ENCODE measurements at places on chromosomes 16 and 17.

DNA sequence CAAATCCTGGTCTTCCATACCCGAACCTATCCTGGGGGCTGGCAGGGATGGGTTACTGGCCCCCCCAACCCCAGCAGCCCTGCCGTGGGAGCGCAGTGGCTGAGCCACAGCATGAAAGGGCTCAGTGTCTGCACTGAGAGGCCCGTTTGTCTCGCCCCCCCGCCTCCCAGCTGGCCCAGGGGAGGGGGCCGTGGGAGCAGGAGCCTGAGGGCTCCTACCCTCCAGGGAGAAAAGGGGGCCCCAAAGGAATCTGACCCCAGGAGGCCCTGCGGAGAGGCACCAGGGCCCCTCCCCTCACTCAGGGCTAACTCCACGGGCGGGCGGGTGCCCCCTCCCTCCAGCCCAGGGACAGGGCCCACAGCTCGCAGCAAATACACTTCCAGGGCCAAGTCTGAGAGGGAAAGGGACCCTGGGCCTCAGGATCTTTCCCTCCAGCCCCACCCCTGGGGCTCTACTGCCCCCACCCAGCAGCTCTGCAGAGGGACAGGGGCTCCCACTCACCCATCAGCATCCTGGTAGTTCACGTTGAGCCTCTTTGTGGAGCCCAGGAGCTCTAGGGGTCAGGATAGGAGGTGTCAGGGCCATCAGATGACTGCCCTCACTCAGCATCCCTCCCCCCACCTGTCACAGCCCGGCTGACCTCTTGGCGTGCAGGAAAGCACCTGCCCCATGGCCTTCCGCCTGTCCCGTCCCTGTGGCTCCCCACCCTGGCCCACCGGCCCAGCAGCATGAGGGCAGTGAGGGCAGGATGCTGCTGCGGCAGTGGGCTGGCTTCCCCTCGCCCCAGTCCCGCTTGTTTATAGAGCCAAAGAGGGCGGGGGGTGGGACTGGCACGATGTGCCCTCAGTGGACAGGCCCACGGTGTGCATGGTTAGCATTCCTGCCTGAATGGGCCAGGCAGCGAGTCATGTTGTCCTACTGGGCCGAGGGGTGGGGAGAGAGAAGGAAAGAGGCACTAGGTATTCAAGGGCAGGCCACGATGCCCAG is 7.3 kb downstream of the CASKIN2 start:
- DNase-seq = no peak

DNA sequence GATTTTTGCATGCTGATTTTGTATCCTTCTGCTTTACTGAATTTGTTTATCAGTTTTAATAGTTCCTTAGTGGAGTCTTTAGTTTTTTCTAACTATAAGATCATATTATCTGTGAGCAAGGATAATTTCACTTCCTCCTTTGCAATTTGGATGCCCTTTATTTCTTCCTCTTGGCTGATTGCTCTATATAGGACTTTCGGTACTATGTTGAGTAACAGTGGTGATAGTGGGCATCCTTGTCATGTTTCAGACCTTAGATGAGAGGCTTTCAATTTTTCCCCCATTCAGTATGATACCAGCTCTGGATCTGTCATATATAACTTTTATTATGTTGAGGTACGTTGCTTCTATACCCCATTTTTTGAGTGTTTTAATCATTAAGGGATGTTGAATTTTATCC is 224.5 kb upstream of the CNTNAP4 start:
- no peak for DNase-seq

GRCh38 chr16:68236137-68236825 is 354 bp upstream of the ESRP2 start:
- DNase-seq = no peak

GRCh38 chr17:81995463-81996231 is 18.2 kb downstream of the ASPSCR1 start:
- no peak for DNase-seq

DNA sequence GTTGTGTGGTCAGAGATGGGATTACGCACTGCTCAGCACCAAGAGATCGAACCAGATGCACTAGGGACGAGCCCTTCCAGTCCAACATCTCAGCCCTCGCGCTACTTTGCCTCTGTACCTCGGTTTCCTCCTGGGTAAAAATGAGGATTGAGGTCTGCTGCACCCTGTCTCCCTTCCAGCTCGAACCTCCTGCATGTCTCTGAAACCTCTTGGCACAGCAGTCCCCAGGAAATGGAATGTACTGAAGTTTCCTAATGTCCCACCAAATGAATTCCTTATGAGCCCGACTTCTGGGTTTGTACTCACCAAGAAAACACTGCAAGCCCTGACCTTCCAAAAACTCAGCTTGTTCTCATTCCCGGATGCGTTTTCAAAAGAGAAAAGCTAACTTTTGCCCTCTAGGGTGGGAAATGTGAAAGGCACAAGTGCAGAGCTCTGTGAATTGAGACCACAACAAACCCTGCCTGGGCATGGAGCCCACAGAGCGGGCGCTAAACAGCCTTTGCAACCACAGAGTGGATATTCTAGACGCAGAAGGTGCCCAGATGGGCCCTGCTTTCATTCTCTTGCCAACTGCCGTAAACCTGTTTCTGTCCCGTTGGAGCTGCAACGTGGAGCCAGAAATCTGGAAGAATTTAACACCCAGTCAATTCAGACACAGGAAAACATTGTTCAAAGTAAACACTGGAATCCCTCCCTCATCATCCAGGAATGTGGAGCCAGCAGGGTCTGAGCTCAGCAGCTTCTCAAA is 10.3 kb downstream of the CDRT4 start:
- DNase-seq = no peak

DNA sequence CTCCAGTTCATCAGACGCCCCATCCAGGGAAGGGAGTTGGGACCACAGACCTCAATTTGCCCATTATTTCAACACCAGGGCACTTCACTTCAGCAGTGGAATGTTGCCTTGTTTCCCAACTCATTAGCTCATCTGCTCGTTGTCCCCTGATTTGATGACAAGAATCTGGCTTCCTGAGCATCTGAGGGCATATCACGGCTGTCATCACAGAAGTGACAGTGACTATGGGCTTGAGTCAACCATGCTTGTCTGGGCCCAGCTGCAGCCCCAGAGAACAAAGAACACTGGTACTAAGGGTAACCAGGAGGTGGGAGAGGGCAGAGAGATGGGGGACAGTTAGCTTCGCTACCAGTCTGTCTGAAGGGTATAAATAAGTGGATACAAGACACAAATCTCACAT is 266.0 kb upstream of the SDK2 start:
- DNase-seq = no peak

- DNase-seq = no peak
Measured at GRCh38 chr16:63530208-63530607, 1494.0 kb upstream of the CDH8 start.

DNA sequence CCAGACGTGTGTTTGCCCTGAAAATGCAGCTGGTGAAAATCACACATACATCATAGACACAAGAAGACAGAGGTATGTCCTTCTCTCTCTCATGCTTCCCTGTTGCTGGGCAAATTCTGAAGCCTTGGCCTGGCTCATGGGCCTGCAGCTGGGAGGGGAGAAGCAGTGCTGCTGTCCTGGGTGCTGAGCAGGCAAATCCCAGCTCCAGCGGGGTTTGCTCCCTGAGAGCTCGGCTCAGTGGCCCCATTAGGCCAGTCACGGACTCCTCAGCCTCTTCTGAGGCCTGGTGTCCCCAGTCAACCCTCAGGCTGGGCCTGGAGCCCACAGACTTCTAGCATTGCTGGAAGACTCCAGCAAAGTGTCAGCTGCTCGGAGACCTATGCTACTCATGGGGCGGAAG is 11.7 kb downstream of the RHBDL3 start:
- DNase-seq = no peak

DNA sequence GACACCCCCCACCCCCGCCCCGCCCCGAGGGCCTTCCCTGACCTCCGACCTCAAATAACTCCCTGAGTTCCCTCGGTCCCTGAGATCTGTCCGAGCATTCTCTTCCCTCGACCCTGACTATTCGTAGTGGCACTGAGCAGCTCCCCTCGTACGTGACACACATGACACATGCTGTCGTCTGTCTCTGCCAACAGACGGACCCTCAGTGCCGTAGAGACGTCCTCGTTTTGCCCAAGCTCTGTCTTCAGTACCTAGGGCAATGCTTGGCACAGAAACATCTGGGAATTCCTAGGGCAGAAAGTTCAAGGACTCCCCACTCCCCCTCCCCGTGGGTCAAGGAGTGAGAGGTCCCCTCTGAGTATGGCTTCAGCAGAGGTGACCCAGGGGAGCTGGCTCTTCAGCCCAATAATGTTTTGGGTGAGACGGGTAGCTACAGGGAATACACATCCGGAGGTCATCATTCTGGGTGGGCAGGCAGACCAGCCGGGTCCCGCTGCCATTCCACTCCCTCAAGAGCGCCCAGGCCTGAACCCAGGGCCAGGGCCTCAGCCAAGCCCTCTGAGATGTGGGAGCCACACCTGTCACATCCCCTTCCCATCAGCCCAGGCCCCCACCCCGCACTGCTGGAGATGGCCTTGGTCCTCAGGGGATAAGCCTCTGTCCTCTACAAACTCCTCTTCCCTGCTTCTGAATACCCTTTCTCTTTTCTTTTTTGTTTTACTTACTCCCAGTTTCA is 671 bp upstream of the FADS6 start:
- DNase-seq = no peak

DNA sequence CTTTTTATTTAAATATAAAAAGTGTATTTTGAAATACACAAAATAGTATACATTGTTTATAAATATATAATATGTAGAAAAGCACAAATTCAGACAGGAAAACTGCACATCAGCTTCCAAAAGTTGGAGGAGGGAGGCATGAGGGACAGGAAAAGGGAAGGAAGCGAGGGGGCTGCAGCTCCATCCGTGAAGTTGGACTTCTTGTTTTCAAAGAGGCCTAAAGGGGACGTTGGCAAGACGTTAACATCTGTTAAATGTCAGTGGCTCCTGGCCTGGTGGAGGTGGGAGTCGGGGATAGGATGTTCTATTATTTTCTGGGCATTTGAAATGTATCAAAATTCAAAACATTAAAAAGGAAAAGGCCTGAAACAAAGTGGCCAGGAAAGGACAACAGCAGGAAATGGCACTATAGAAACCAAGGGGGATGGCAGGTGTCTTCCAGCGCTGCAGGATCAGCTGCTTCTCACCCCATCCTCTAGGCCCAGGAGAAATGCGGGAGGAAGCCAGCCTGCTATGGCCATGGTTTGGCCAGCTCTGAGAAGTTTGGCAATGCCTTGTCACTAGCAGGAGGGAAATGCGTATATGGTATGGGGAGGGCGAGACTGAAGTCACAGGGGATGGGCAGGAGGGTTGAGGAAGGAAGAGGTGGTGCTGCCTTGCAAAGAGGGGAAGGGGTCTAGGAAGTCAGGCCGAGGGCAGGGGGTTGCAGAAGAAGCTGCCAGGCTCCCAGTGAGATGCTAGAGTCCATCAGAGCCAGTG is 6.4 kb downstream of the CMTM2 start:
- no peak for DNase-seq

DNA sequence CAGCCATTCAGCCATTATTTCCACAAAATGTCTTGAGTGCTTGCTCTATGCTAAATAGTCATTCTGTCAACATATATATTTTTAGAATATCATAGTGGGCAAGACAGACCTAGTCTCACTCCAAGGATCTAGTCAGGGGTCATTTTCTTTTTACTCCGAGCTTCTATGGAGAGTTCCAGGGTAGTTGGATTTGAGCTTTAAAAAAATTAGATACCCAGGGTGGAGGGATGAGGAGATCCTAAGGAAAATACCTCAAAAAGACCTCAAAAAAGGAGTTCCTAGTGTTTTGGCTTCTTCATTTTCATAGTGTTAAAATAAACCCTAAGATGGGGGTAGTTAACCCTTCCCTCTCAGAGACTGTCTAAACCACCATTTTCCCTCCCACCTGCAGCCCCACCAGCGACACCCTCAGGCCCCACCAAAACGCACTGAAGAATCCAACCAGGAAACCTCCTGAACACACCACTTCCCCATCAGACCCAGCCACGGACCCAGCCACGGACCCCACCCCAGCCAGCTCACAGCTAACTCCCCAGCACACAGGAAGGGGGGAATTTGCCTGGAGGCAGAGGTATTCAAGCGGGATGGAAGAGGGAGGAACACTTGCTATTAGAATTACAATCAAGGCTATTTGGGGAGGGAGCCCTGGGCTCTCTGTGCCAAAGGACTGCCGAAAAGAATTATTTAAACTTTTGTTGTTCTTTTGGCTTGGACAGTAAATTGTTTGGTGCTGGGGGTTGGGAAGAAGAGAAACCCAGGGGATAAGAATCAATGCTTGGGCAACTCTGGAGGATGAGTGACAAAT is 2.2 kb downstream of the ETV4 start:
- DNase-seq = no peak

DNA sequence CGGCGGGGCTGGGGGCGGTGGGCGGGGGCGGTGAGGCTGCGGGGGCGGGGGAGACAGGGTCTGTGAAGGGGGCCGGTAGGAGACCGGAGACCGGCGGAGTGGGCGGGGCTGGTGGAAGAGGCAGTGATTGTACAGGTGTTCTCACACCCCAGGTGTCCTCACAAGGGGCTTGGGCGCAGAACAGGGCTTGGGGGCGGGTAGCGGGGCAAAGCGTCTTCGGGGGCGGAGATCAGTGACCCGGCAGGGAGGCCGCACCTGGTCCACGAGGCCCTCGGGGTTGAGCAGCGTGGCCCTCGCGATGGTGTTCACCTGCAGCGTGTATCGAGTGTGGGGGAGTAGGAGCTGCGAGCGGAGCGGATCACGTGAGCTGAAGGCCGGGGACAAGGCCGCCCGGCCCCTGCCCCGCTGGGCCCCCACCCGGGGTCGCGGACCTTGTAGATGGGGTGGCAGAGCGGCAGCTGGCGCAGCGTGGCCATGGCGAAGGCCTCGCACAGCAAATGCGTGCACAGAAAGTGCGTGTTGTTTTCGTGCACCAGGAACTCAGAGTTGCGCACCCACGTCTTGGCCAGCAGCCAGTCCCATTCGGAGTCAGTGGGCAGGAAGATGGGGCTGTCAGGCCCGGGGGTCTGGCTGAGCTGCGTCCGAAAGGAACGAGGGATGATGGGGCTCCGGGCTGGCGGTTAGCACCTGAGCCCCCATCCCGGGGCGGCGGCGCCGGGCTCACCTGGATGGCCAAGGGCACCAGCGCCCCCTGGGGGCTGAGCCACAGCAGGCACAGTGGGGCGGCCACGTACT is 8.5 kb downstream of the ALOXE3 start:
- DNase-seq = no peak

DNA sequence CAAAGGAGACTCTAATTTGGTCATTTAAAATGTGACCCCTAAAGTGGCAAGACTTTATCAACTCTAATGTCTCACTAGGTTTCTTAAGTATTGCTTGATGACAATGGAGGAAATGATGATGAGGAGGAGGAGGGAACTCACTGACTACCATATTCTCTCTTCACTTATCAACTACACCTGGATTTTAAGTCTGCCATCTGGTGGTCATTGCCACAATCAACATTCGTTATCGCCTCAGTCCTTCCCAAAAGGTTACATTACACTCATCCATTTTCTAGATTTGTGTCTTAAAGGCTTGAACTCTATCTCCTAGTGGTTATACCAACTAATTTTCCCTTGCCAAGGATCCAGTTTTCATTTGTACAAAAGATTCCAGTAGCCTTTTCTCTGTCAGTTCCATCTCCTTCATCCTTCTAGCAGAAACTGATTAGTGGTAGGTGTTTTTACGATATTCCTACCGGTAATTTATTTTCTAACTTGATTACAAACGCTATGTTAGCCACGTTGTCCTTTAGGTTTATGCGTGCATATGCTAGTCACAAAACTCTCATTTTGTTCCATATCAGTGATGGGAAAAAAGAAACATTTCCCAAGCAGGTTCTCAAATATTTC is 114.6 kb upstream of the NOG start:
- DNase-seq = no peak

All from NCI-H2081 treated with DMSO at 0.1 percent for 48 hours (cell line).